Cortex of kidney (tissue), 1 donor: ENCODE measurements at places on chromosomes 4 and X.

DNA sequence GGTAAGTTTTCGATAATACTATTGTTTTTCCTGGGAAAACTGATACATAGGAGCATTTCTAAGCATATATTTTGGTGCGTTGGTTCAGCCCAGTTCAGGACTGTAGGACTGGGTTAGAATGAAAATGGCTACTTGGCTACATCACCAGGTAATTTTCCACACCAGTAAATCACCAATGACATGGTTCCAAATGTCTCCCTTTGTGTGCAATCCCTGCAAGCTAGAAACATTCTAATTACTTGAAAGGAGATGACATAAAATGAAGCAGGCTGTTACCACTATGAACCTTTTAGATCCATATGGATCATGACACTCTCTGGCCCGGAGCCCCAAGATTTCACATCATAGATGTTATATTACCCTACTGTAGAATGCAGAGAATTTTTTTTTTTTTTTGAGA lies 577.4 kb upstream of the FTHL17 start:
- DNase-seq = no peak

DNA sequence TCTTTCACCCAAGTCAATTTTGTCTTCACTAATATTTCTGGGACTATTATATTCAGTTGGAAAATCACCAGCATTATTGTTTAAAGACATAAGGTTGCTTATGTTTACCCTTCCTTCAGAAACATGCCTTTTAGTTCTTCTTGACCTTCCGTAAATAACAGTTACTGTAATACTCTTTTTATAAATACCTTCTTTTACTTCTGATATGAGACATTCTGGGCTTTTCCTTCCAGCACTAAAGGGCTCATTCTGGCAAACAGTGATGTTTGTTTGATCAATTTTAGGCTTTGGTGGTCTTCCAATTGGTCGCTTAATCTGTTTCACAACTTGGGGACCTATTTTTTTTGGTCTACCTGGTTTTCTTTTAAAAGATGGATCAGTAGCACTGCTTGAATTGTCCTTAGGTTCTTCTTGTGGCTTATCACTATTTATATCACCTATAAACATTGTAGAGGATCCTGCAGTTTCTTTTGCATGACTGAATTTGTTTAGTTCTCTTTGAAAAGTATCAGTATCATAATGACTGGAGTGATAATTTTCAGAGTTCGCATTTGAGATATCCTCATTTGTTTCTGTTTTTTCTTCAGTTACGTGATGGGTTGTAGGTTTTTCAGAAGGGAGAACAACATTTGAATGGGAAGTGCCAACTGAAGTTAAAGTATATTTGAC lies 64.8 kb downstream of the NCAPG start:
- no peak for DNase-seq

DNA sequence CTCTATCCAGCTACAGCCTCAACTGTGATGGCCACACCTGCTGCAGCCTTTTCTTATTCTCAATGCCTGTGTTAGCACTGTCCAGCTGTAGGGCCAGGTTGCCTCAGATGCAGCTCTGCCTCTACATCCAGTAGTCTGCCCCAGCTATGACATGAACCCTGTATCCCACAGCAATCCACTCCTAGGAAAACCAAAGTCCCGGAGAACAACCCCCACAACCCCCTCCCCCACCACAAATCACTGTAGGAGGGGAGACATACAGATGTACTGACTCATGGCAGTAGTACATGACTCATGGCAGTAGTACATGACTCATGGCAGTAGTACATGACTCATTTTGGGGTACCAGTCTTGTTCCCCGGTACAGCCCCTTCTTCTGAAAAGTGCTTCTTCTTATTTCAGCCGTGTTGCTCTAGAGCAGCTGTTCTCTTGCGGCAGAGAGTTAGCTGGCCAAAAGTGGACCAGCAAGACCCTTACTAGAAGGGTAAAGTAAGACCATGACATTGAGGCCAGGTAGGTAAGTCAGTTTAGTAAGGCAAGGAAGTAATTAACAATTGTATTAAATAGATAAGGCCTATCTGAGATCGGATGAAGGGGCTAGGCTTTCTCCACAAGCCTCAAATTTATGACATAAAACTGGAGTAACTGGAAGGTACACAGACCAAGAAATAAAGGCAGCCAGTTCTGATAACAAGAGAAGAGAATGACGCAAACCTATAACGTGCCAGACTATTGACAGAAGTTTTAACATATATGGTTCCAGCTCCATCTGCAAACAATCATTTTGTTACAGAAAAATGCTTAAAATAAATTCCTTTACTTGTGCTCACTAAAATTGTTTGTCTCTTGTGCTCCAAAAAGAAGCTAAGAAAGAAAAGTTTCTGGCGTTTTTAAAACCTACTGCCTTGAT lies 221.4 kb downstream of the TACR3 start:
- no peak for DNase-seq

- no peak for DNase-seq
Observed at GRCh38 chrX:40933132-40933705, 152.0 kb upstream of the USP9X start.

DNA sequence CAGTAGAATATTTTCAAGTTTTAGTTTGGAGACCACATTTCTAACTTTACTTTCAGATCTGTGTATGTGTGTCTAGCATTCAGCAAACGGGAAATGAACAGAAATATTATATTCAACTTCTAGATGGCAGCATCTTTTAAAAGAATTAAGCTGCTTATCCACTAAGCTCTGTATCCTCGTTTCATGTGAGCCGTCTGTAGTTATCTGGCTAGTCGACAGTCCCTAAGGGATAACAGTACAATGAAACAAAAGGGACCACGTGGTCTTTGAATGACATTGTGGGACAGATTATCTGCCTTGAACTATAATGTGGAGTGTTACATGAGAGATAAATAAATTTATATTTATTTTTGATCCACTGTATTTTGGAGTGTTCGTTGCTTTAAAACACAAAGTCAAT lies 35.8 kb upstream of the PRSS12 start:
- no peak for DNase-seq

DNA sequence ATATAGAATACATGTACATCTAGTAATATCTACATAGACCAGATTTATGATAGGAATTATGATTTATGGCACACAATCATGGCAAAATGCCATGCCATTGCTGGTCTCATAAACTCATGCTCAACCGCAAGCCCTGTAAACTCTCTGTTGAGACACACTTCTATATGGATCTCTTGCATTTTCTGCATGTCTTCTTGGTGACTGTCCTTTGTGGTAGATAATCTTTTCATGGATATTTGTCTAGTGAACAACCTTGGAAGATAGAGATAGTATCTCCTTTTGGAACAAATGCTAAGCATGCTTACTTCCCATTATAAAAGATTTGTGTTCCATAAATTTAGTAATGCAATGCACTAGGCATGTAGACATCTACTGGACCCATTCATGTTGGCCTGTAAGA lies 328.0 kb downstream of the NAF1 start:
- no peak for DNase-seq

GRCh38 chrX:110914281-110914680 lies 118.7 kb upstream of the CHRDL1 start:
- no peak for DNase-seq

GRCh38 chr4:99986792-99987191 lies 36.7 kb upstream of the H2AZ1 start:
- no peak for DNase-seq

GRCh38 chr4:48974979-48975640 lies 11.0 kb upstream of the CWH43 start:
- DNase-seq = no peak

- no peak for DNase-seq
Observed at GRCh38 chrX:106718709-106719108, 7.8 kb upstream of the RNF128 start.

GRCh38 chrX:68443155-68443868 lies 10.0 kb upstream of the OPHN1 start:
- no peak for DNase-seq

- DNase-seq = no peak
Observed at GRCh38 chrX:82813671-82814078, 694.4 kb upstream of the POU3F4 start.

DNA sequence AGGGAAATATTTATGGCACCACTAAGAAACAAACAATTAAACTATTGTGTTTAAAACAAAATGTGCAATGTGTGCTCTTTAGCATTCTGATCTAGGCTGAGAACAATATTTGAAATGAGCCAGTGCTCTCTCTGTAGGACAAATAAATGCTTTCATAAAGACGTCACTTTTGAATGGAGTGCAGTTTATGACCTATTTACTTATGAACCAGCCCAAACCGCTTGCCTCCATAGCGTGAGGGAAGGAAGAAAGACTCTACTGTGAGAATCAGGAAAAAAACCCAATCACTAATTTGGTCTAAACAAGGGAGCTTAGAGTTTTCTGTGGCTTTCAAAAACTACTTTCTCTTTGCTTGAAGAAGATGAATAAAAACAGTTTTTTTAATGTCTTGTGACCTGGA lies 39.4 kb downstream of the SAT1 start:
- no peak for DNase-seq

GRCh38 chr4:158861766-158862165 lies 92.9 kb downstream of the FNIP2 start:
- no peak for DNase-seq

DNA sequence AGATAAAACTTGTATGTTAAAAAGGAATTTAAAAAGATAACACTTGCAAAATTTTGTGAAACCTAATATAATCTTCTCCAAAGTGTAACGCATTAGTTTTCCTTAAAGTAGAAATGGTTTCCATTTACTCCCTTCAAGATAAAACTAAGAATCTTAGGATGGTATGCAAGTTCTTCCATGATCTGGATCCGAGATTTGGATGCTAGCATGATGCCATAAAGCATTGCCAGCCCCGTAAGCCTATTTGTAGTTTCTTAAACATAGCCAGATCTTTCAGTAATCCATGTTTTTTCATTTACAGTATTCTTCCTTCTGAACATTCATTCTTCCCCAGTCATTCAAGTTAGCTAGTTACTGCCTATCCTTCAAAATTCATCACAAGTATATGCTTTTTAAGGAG lies 572.4 kb downstream of the KCNIP4 start:
- no peak for DNase-seq

DNA sequence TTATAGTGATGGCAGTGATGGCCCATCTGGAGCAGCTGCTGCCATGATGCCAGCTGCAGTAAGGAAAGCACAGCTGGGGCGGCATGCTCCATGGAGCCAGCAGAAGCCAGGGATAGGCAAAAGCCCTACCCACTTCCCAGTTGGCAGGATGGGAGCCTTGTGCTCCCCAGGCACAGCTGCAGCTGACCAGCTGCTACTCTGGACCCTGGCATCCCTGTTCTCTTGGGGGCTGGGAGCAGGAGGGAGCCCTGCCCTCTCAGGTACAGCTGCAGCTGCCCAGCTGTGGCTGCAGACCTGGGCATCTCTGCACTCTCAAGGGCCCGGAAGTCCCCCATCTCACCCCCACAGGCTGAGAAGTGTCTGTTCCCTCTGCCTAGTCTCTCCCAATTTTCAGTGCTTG lies 531.9 kb downstream of the PCDH18 start:
- DNase-seq = no peak

- no peak for DNase-seq
Observed at GRCh38 chr4:97367878-97368277, 775.4 kb downstream of the STPG2 start.

DNA sequence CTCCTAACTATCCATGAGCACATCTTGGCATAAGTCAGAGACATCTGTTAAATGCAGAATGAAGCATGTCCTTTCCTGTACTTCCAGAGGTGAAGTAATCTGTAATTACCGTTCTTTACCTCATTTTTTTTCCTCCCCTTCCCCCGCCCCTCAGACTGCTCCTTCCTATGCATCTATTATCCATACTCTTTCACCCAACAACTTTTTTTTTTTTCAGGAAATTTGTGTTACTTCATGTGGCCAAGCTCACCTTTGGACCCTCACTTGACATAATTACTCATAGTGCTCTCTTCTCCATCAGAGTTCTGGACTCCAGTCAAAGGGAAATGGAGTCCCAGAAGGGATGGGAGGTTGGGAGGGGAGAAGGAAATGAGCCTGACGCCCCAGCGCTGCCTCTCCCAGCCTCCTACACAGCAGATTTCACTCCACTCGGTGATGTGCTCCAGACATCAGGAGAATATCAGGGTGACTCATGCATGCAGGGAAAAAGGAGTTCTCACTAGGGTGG lies 568.8 kb downstream of the STIM2 start:
- no peak for DNase-seq

DNA sequence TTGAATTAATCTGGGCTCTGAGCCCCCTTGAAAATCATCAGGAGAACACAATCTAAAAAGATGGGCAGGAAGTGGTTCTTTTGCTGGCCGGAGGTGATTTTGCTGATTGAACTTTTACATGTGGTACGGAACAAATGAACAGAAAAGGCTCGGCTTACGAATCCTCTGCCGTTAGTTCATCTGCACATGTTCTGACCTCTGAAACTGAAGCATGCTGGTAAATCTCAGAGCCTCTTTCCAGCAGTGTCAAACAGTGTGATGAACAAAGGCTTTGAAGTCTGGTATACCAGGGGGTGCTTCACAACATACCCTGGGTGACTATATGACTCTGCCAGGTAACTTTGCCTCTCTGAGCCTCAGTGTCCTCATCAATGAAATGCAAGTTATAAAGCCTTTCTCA lies 194.2 kb upstream of the C1QTNF7 start:
- no peak for DNase-seq

- DNase-seq = no peak
Observed at GRCh38 chrX:64447207-64447606, 52.0 kb upstream of the MTMR8 start.

GRCh38 chrX:27446423-27446822 lies 16.7 kb downstream of the PPP4R3C start:
- DNase-seq = no peak

DNA sequence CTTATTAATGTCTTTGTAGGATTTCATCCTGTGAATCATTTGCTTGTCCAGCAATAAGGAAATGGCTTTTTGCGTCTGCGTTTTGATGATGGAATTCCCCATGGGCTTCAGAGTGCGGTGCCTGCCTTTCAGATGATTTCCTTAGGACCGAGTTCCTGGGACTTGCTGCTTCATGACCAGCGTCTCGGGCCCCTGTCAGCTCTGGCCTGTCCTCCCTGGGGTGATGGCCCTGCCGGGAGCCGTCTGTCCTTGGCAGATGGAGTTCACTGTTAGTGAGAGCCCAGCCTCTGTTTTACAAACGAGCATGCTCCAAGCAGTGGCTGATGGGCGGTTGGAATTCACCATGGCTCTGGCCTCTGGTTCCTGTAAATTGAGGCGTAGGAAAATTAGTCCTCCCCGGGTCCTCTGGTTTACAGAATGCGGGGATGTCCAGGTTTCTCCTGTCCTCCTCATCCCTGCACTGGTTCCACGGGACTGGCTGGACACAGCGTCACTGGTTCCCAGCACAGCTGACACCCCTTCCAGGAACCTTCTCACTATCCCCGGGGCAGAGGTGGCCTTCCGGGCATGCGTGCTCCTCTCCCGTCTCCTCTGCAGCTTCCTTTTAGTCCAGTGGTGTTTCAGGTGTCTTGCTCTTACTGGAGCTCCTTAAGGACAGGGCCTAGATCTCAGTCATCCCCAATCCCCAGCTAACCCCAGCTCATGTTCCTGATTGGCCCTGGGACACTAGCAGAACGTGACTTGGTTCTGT lies 34.9 kb downstream of the TBC1D14 start:
- DNase-seq = no peak

DNA sequence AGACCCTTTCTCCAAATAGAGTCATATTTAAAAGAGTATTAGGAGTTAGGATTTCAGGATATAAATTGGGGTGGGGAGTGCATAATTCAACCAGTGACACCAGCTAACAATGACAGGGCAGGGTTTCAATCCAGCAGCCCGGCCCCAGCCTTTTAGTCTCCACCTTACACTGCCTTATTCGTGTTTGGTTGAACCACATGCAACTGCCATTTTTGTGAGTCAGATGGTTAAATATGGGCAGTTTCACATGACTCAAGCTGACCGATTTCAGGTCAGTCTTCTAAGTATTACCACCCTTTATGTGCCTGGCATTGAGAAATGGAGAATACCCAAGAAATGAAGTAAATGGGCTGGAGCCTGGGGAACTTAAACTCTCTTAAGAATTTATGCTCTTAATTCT lies 102.8 kb downstream of the STOX2 start:
- no peak for DNase-seq
